ENCODE measurements at places on chromosomes 11 and 22.

- DNase-seq: no peak
Measured at GRCh38 chr11:116356451-116356850, 416.3 kb downstream of the BUD13 start.

- DNase-seq: peak; percentile 88
Measured at GRCh38 chr11:72482211-72482812, 48.0 kb upstream of the CLPB start.

DNA sequence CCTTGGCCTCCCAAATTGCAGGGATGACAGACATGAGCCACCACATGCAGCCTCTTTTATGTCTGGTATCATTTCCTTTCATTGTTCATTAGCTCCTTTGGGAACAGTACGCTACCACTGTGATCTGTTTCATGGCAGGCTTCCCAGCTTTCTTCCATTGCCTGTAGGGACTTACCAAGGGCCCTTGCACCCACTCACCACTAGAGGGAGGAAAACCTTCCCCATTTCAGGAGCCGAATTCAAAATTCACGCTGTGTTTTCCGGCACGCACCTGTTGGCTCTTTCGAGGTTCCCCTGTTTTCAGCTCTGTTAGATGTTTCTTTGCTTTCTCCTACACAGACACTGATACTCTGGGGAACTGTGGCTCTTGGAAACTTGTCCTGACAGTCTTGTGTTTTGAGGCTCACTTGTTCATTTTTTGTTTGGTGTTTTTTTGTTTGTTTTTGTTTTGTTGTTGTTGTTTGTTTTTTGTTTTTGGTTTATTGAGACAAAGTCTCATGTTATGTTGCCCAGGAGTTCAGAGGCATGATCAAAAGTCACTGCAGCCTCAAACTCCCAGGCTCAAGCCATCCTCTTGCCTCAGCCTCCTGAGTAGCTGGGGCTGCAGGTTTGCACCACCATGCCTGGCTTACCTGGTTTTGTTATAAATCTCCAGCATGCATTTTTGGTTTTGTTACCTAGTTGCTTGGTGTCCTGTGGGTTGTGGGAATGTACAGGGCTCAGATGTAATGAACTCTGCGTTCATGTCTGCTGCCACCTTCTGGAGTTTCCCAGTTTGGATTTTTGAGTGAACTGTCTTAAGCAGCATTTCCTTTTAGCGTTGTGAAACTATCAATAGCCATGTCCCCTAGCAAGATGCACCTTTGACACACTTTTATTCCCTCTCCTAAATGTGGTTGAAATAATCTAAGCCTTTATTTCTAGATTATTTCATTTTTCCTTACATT lies 2.3 kb downstream of the KRTAP5-11 start:
- peak; percentile 72 for DNase-seq

DNA sequence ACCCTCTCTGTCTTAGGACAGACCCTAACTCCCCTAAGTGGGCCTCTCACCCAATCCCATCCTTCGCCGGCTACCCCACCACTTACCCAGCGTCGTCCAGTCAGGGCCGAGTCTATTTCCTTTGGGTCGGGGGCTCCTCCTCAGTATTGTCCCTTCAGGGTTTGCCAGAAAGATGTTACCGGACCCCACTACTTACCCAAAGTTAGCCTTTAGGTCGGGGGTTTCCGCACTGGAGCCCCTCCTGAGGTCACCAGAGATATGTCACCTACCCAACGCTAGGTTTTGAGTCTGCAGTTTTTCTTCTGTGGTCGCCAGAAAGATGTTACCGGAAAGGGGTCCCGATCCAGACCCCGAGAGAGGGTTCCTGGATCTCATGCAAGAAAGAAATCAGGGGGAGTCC lies 17.9 kb upstream of the B4GALNT4 start:
- DNase-seq: no peak

Measured in hematopoietic multipotent progenitor cell treated with erythropoietin and hydrocortisone succinate and interleukin-3 and kit ligand, for 4 days (in vitro differentiated cells).